Ovary (tissue), 10 donors: ENCODE measurements at places on chromosomes 4 and X.

DNA sequence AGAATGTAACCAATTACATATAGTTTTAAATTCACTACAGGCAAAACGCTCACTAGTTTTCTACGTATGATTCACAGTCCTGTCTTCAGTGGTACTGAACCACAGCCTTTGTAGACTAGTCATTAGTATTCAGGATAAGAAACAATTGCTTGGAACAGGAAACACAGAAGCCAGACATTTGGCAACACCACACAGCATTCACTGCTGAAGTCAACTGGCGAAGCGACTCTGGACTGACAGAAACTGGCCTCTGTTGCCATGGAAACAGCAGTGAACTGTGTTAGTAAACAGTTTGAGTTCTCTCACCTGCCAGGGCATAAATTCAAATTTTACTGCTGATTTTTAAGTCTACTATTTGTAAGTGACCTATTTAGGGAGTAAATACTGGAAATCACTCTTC lies 57.6 kb downstream of the MAPK10 start:
- DNase-seq = peak; percentile 31

DNA sequence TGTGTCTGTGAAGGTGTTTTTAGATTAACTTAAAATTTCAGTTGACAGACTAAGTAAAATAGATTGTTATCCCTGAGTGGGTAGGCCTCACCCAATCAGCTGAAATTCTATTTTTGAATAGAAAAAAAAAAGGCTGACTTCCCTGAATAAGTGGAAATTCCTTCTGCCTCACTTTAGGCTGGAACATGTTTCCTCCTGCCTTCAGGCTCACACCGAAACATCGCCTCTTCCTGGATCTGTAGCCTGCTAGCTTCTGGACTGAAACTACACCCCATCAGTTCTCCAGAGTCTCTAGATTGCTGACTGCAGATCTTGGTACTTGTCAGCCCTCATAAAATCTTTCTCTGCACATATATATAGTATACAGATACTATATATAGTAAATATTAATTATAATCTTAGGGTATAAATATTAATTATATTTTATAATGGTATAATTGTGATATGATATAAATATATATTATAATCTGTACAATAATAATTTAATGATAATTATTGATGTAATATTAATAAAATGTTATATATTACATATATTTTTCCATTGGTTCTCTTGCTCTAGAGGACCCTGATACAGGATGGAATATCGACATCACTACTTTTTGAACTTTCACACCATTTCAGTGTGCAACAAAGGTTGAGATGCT lies 13.7 kb upstream of the SLIT2 start:
- no peak for DNase-seq

DNA sequence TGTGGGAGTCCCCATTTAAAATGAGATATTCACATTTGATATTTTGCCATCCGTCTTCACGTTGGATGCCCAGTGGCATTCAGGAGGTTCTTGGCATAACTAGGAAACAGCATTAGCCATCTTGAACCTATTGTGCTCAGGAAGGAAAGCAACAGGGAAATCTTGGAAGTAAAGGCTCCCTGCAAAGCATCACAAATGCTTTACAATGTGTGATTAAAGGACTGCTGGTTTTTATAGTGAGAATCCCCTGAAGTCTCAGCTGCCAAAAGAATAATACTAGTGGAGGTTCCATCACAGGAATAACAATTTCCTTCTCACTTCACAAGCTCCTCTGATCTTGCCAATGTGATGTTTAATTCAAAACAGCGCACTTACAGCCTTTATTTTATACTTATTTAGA lies 49.7 kb upstream of the NPNT start:
- no peak for DNase-seq

DNA sequence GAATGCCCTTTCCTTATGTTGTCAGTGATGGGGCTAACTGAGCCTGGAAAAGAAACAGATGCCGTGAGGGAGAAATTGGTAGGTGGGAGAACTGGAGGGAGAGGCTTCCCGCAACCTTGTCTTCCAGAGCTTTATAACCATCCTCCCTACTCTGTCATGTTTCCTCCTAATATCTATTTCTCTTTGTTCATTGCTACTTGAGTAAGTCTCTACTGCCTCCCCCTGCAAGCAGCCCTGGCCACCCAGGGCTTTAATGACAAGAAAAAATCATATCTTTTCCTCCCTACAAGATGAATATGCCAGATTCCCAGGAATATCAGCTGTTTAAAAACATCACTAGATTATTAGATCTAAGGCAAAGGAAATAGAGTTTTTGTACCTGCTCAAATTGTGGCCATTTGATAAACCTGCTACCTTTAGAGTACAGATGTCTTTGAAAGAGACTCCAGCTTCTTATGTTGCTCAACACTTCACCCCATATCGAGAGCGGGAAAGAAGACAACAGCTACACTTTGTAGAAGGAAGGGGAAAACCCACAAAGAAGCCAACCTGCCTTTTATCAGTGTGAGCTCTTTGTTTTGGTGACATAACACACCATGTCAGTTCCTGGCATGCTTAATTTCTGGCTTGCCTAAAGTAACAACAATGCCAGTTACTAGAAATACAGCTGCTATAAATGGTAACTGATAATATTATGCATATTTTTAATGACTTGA lies 186.6 kb upstream of the LEF1 start:
- no peak for DNase-seq

DNA sequence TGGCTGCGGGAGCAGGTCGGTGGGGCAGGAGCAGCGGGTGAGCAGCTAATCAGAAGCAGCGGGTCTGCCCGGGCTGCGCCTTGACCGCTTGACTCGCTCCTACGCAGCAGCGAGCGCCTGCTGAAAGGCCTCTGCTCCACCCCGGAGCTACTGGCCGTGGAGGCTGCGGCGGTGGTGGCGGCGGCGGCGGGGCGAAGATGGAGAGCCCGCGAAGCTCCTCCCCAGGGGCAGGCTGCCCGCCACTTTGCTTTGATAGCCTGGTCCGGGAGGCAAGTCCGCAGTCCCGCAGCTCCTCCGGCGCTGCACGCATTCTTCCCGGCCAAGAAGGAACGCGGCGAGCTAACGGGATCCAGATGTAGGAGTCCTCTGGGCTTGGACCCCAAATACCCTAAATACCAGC lies 36.7 kb downstream of the PJA1 start:
- peak; percentile 36 for DNase-seq

DNA sequence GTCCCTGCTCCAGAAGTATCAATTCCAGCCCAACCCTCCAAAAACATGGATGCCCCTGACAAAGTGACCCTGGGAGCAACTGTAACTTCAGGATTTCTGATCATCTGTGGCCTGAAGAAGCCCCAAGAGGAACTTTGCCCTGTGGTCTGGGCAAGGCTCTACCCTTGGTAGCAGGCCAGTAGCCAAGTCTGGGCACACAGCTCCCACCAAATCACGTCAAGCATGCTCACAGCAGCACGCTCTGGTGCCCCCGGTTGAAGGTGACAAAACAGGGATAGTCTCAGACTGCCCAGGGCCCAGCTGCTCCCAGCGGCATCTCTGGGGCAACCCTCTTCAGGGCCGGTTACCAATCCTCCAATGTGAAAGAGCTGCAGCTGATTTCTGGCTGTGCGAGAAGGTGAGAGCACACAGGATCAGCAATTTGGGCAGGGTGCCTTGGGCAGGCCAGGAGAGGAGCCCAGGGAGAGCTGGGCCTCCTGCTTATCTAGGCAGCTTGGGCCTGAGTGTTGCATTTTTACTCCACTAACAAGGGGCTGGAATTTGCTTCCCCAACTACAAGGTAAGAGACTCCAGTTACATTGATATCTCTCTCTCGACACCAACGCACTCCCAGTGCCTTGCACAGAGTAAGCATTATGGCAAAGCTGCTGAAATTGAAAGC lies 418.1 kb downstream of the BCOR start:
- DNase-seq = no peak

GRCh38 chrX:37472836-37473235 lies 98.6 kb upstream of the LANCL3 start:
- no peak for DNase-seq

DNA sequence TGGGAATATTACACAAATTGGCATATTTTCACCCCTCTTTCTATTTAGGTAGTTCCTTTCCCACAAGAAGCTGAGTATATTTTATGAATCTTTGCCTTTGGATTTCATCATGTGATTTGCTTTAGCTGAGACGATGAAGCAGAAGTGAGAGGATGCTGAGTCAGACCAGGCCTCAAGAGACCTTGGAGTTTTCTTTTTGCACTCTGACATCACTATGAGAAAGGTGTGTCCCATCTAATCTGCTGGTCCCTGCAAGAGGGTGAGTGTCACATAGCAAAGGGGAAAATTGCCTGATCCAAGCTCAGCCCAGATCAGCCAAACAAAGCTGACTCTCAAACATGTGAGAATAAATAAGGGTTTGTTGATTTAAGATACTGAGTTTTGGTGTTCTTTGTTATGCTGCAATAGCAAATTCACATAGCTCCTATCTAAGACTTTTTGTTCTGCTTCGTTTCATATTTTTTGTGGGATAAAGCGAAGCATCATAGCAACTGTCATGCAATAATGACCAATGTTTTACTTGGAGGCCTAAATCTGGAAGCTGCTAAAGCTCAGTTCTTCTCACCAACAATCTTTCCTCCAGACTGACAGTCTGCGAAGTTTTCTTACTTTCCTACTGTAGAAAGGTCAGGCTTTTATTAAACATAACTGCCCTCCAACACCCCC lies 176.9 kb downstream of the PDHA2 start:
- no peak for DNase-seq

DNA sequence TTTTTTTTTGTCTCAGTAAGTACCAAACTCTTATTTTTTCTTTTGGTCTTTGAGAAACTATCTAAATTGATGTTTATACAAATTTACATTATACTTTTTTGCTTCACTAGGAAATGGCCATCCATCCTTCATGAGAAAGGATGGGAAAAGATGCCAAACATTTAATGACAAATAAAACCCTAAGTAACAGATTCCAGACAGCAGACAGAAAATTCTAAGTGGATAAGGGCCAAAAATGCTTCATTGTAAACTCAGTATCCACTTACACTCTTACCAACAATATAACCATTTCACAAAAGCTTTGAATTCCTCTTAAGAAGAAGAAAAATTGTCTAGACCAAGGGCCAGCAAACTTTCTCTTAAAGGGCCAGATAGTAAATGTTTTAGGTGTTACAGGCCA lies 3.5 kb downstream of the GUCY1B1 start:
- DNase-seq = no peak

GRCh38 chr4:8053688-8054449 lies 104.7 kb downstream of the ABLIM2 start:
- no peak for DNase-seq

DNA sequence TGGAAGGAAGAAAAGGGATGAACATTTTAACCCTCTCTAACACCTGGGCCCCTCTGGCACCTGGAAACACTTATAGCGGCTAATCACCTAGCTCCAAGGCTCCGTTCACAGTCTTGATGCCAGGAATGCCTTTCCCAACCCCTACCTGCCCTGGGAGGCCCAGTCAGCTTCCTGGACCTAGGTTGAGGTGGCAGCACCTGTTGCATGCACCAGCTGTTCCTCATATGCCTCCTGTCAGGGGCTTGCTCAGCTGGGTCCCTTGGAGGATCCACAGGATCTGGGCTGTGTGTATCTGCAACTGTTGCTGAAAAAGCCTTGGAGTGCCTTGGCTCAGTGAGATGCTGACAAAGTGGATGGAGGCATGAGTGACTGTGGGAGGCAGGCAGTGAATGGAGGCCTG lies 4.4 kb downstream of the CFP start:
- DNase-seq = no peak

GRCh38 chrX:129593137-129593536 lies 53.1 kb downstream of the OCRL start:
- peak; percentile 52 for DNase-seq

DNA sequence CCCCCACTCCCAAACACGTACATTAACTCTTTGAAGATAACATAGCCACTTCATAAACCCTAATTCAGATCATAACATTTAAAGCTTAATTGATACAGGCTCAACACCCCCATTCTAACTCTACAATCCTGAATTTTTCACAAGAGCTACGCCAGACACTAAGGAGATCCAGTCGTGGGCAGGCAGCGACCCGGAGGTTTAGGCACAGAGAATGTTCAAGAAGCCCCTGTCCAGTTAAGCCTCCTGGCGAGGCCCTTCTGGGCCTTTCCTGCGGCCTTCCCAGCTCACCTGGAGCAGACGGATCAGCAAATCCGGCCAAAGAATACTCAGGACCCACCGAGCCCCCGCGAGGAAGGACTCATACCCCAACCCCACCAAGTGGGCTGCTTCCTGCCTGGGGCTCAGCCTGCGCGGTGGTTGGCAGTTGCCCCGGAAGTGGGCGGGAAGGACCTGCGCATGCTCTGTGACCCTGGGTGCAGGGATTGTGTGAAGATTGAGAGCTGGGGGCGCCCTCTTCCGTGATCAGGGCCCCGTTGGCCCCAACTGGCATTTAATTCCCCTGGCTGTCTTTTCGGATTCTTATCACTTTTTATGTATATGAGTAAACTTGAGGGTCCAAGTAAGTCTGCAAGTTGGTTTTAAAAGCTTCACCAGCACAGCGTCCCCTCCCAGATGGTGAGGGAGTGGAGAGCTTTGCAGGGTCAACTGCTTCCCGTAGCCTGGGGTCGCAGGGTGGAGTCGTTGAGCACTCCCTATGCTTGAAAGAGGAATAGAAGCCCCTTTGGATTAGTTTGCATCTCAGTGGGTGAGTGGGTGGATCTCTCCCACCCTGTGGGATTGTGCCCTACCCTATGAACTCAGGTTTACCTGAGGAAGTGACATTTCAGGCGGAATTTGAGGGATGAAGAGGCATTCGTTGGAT lies at the start of gene TRIM61:
TSS of gene TRIM61 (minus strand) at position 415 of the 922 bp plus-strand sequence. CDS start 7,655 bp downstream, outside the sequence.
- peak; percentile 34 for DNase-seq

DNA sequence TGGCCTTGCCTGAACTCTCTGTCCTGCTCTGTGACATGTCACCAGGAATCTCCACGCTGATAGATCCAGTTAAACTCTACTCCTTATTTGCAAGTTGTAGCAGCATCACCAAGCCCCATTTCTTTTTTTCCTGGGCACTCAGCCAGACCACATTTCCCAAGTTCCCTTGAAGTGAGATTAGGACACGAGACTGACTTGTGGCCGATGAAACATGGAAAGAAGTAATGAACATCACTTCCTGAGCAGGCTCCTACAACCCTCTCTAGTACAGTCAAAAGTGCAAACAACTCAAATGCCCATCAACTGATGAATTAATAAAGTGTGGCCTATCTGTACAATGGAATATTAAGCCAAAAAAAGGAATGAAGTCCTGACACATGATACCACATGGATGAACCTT lies 74.6 kb downstream of the MAP3K15 start:
- no peak for DNase-seq

GRCh38 chrX:106952988-106953387 lies 32.8 kb downstream of the CLDN2 start:
- DNase-seq = no peak

DNA sequence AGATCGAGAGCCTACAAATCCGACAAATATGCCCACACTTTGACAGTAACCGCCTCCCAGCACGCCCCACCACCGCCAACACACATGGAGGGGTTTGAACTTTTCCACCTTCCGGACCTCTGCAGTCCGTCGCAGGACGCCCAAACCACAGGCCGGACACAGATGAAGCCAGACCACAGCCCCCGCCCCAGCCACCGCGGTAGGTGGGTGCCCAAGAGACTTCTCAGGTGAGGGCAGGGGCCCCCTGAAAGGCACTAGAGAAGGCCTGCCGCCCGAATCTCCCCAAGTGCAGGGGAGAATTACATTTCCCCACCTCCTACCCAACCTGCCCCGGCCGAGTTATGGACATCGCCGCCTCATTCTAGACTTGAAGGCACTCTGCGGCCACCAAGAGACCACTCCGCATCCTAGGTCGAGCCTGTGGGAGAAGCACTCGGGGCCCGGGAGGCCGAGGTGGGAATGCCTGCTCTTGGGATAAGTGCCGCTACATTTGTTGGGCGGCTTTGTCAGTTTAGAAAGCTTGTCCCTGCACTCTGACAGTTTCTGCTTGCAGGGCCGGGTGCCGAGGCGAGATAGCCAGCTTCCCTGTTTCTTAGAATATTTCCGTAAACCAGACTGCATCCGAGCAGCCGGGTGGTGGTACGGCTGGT lies 21.5 kb downstream of the HAND2 start:
- DNase-seq = no peak
